Ascending aorta (tissue), 2 donors: ENCODE measurements at places on chromosomes 12 and 14. TPM values are rescaled to one million over a fixed set of nuclear protein-coding genes. Genes with fewer than 3 reads are reported as not detected.

DNA sequence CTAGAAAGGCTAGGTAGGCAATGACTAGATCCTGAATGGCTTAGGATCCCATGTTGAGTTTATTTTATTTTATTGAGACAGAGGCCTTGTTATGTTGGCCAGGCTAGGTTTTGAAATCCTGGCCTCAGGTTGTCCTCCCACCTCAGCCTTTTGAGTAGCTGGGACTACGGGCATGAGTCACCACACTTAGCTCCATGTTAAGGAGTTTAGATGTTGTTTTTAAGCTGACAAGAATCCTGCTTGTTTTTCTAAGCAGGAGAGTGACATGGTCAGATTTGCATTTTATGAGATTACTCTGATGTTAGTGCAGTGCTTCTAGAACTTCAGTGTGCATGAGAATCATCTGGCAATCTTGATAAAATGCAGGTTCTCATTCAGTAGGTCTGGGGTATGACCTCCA is 14.5 kb downstream of the CCDC198 start:
- no peak overlapping the region for H3K4me3 ChIP-seq
- no peaks in the 10 kb centered on the region for H3K27me3 ChIP-seq
- H3K36me3 ChIP-seq, result no peaks in the 10 kb centered on the region
- H3K27ac ChIP-seq, result no peak overlapping the region

GRCh38 chr14:72454388-72455160 is 439.3 kb downstream of the DPF3 start:
- no peaks in the 10 kb centered on the region for H3K36me3 ChIP-seq
- H3K27ac ChIP-seq, result no peak overlapping the region
- H3K27me3 ChIP-seq, result no peaks in the 10 kb centered on the region
- no peak overlapping the region for H3K4me3 ChIP-seq
- no peaks in the 10 kb centered on the region for H3K4me1 ChIP-seq
- no peak for DNase-seq

- no peak for DNase-seq
- no peak overlapping the region for H3K4me3 ChIP-seq
- H3K4me1 ChIP-seq, result no peaks in the 10 kb centered on the region
- H3K27me3 ChIP-seq, result no peaks in the 10 kb centered on the region
- no peak overlapping the region for H3K27ac ChIP-seq
These were observed 232.1 kb downstream of the NAV3 start for GRCh38 chr12:78062786-78063185.

DNA sequence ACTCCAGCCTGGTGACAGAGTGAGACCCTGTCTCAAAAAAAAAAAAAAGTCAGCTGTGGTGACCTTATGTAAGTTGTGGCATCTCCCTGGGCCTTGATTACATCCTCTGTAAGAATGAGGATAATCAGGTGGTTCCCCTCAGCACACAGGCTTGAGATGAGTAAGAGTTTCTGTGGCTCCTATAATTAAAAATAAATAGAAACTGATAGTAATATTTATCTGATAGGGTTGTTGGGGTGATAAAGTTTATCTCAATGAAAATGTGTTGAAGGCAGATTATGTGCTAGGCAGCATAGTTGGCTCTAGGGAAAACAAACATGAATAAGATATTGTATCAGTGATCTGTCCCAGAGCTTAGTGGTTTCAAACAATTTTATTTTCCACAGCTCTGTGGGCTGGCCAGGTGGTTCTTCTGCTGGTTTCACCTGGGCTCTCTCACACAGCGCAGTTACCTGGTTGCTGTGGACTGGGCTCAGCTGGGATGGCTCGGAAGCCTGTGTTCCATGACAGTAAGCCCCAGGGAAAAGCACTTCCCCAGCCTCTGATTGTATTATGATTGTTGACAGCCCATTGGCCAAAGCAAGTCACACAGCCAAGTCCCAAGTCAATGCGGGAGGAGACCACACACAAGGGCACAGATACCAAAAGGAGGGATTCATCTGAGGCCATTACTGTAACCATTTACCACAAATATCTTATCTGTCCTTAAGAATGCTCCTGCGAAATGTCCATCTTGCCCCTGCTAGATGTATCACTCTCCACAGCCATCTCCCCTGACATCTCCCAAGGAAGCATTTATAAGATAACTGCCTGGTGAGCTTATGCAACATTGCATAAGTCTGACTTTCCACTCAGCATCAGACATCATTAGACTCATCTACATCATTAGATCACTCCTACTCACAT is 151.7 kb downstream of the NUAK1 start:
- no peaks in the 10 kb centered on the region for H3K4me1 ChIP-seq
- H3K4me3 ChIP-seq, result no peak overlapping the region
- H3K27me3 ChIP-seq, result no peaks in the 10 kb centered on the region

DNA sequence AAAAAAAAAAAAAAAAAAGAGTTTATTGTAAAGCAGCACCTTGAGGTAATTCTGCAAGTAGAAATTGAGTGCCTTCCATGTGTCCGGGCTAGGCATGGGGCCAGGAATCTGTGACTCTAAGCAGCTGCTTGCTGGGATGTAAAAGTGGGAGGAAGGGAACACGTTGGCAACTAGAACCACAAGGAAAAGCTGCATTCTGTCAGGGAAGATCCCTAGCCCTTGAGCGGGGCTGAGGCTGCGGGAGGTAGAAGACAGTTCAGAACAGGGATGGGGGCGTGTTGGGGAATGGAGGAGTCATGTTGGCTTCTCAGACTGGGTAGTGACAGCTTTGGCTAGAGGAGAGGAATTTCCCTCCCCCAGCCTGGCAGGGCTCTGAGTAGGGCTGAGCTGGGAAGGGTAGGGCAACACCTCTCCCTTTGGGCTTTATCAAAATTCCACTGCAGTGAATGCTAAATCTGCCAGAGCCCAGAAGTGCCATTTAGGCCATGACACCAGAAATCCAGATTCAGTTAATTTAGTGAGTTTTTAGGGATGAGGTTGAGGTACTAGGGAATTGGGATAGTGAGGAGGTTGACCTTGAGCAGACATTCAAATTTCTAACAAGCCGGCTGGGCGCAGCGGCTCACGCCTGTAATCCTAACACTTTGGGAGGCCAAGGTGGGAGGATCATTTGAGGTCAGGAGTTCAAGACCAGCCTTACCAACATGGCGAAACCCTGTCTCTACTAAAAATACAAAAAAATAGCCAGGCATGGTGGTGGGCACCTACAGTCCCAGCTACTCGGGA is 3.4 kb upstream of the TRAFD1 start:
- peak overlapping the region; percentile 62 for H3K27ac ChIP-seq
- H3K36me3 ChIP-seq, result no peaks in the 10 kb centered on the region
- peaks cover 30% of the 10 kb centered on the region for H3K4me1 ChIP-seq

The TCTN1 gene
- 28.4 TPM for total RNA-seq

- no peak overlapping the region for H3K27ac ChIP-seq
- H3K36me3 ChIP-seq, result peaks cover 8% of the 10 kb centered on the region
- no peak for DNase-seq
- no peaks in the 10 kb centered on the region for H3K27me3 ChIP-seq
These were observed 111.8 kb upstream of the DNM1L start for GRCh38 chr12:32567296-32567674.

The RIN3 gene
- total RNA-seq, result 30.3 TPM

The GARIN6 gene
- not detected for total RNA-seq

GRCh38 chr12:114657597-114657920 is 26.4 kb downstream of the TBX3 start:
- H3K36me3 ChIP-seq, result no peaks in the 10 kb centered on the region
- no peaks in the 10 kb centered on the region for H3K27me3 ChIP-seq
- DNase-seq, result no peak
- no peaks in the 10 kb centered on the region for H3K4me1 ChIP-seq

The SRGAP1 gene
- 5.5 TPM for total RNA-seq

GRCh38 chr14:54606631-54607133 is 39.8 kb downstream of the SAMD4A start:
- no peaks in the 10 kb centered on the region for H3K27me3 ChIP-seq
- no peak for DNase-seq
- no peak overlapping the region for H3K4me3 ChIP-seq
- H3K27ac ChIP-seq, result peak overlapping the region; percentile 69
- no peaks in the 10 kb centered on the region for H3K36me3 ChIP-seq

The MFAP5 gene
- 174 TPM for total RNA-seq

The GRIN2B gene
- total RNA-seq, result 0.11 TPM

DNA sequence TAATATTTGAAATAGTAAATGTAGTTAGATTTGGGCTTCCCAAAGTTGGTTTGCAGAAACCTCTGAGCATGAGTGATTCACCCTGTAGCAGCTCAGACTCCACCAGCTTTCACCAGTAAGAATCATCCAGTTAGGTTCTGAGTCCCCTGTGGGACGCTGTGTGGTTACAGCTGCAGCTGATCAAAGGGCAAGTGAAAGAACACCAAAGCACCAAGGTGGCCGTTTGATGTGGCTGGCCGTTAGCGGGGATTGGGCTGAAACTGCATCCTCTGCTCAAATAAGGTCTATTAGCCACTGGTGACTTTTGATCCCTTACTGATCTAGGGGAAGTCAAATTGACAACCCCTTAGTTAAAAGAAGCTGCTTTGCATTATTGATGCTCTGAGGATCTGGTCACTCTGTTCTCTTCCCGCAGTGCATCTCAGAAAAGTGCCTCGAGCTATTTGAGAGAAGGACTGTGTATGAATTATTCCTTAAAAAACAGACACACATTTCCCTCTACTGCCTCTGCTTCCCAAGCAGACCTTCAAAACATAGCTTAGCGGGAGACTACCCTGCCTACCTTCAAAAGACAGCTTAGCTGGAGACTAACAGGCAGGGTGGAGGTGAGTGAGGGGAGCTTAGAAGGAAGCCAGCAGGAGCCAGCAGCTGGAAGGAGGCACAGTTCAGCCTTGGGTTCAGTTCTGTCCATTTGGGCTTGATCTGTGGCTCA is 3.7 kb downstream of the ABHD12B start:
- no peak for DNase-seq
- no peaks in the 10 kb centered on the region for H3K27me3 ChIP-seq
- no peak overlapping the region for H3K4me3 ChIP-seq
- no peak overlapping the region for H3K27ac ChIP-seq

The CEP290 gene
- 7.2 TPM for total RNA-seq

- peak overlapping the region; percentile 88 for H3K4me3 ChIP-seq
- H3K4me1 ChIP-seq, result no peaks in the 10 kb centered on the region
- H3K27ac ChIP-seq, result peak overlapping the region; percentile 77
- H3K36me3 ChIP-seq, result no peaks in the 10 kb centered on the region
- no peaks in the 10 kb centered on the region for H3K27me3 ChIP-seq
These were observed 3.2 kb downstream of the USP44 start for GRCh38 chr12:95548056-95548538.

DNA sequence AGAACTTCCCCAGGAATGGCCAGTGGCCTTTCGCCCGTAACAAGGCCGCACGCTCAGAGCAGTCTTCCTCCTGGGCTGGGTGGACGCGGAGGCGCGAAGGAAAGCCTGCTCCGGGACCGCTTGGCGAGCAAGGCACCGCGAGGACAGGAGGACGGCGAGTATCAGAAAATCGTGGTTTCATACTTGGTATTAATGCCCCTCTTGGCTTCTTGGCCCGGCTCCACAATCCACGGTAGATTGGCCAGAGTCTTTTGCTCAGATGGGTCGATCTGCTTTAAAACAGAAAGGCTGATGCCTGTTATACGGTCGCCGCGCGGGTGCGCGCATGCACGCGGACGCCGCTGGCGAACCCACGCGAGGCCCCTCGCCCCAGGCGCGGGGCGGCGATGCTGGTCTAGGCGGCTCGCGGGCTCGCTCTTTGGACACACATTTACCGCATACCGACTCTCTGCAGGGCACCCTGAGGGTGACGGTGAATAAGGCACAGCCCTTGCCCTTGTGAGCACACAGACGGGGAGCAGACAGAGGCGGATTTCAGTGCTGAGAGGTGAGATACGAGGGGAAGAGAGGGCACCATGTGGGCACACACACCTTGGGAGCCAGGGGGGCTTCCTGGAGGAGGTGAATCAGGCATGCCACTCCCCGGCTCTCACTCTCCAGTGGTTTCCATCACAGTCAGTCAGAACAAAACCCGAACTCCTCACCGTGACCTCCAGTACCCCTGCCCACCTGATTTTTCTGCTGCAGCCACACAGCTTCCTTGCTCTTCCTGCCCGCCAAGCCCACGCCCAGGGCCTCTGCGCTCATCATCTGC is 100.7 kb downstream of the APAF1 start:
- peaks cover 3% of the 10 kb centered on the region for H3K4me1 ChIP-seq
- no peaks in the 10 kb centered on the region for H3K36me3 ChIP-seq
- no peak overlapping the region for H3K27ac ChIP-seq
- H3K27me3 ChIP-seq, result no peaks in the 10 kb centered on the region
